ENCODE measurements at places on chromosomes 13 and 19.
A peak's percentile ranks its signal among the peaks of the same experiment; 100 is the strongest.

DNA sequence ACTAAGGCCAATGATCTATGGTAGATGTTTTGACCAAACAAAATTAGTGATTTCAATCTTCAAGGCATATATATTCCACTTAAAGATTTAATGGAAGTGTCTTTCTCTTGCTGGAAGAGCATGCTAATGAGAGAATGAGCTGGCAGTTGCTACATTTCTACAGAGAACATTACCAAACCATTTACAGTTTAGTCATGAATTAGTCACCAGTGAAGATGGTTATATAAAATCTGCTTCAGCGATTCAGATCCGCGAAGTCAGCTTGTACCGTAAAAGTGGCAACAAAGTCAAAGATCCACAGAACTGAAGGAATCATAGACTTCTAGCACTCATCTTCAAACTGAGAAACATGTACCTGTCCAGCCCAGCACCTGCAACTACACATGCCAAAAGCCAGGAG lies 156.3 kb downstream of the SLITRK5 start:
- no peak for DNase-seq

- DNase-seq = no peak
These were observed 67.5 kb downstream of the CHST8 start for GRCh38 chr19:33689138-33689746.

DNA sequence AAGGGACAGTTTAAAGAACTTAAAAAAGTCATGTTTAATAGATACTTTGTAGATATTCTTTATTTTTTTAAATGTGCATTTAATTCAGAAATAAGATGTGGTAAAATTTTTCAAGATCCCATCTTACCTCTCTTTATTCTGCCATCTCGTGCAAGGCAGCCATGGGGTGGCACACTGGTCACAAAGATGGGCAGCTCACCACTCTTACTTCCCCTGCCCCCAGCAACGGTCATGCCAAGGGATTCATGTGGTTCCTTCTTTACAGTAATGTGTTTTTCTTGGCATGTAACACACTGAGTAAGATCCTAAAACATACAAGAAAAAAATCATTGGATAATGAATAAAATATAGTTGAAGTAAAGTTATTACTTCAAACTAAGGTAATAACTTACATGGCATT lies 64.2 kb downstream of the LNX2 start:
- DNase-seq = no peak

- DNase-seq = no peak
These were observed at the start of gene IGSF23 for GRCh38 chr19:44613295-44614178. TSS of gene IGSF23 (plus strand) at chr19:44613563. CDS start at chr19:44613646, 83 bp downstream.

GRCh38 chr19:5006201-5006600 lies 37.3 kb downstream of the KDM4B start:
- DNase-seq = no peak

DNA sequence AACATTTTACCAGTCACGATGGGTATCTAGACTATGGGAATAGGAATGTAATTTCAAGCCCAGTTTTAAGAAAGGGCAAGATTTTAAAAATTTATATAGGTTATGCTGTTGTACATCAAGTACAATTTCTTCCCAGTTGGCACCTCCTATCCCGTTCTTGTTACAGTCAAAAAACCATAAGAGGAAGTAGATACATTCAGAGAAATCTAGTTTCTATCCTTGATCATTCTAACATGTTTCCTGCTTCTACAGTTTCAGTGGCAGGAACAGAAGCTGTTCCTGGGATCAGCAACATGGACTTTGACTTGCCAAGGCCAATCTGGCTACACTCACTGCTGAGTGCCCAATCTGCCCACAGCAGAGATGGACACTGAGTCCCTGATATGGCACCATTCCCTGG lies 14.7 kb upstream of the FPR3 start:
- DNase-seq = no peak

- DNase-seq = no peak
These were observed 2.2 kb upstream of the GARIN5B start for GRCh38 chr19:55365245-55365644.

- DNase-seq = no peak
These were observed 1171.8 kb downstream of the DIAPH3 start for GRCh38 chr13:58991826-58992477.

- DNase-seq = no peak
These were observed 166.5 kb downstream of the COG6 start for GRCh38 chr13:39821977-39822376.

- DNase-seq = no peak
These were observed 19.1 kb upstream of the FAM216B start for GRCh38 chr13:42762251-42762650.

GRCh38 chr13:98300956-98301641 lies 124.0 kb upstream of the RNF113B start:
- no peak for DNase-seq

GRCh38 chr13:23570099-23570920 lies at the start of gene TNFRSF19:
TSS of gene TNFRSF19 (plus strand) at chr13:23570412. CDS start at chr13:23590184, 19,772 bp downstream.
- no peak for DNase-seq

- DNase-seq = no peak
These were observed 12.3 kb downstream of the DPF1 start for GRCh38 chr19:38211766-38212165.

- no peak for DNase-seq
These were observed 11.8 kb downstream of the STX10 start for GRCh38 chr19:13138171-13138915.

DNA sequence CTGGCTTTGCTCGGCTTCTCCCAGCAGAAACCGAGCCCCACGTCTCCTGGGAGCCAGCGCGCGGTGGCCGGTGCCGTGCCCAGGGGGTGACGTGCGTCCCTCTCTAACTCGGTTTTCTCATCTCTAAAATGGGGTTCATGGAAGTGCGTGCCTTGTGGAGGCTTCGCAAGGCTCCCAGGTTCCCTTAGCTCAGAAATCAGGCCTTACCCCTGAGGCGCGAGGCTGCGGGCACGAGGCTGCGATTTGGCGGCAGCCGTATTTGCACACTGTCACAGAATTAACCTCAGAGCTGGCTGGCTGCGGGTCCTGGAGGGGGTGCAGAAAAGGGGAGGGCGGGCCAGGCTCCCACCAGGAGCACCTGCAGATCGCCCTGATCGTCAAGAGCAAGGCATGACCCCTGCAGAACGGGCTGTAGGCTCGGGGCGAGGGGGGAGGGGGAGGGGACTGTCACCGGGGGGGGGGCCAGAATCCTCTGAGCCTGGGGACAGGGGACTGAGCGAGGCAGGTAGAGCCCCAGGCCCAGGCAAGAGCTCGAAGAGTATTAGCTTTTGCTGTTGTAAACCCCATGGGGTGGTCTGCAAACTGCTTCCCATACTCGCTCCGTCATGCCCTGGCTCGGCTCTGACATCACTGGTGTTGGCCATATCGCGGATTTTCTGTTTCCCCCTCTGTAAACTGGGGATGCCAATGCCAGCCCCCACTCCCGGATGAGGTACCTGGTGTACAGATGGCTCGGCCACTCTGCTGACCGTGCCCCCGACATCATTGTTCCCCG lies 62.2 kb downstream of the CCNE1 start:
- DNase-seq = no peak

DNA sequence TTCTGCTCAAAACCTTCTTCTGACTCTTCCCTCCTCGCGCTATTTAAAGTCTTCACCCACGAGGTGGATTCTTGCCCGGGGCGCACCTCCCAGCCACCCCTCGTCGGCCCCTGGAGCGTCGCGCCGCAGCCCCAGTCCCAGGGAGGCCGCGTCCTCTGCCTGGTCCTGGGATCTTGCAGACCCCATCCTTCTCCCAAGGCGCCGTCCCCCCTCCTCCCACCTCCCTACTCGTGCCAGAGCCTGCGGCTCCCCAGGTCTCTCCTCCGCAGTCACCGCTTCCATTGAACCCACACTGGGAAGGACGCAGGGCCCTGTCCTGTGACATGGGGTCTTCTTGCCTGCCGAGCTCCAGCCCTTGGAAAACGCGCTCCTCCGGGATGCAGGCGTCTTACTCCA lies 486 bp downstream of the ZNF808 start:
- no peak for DNase-seq

DNA sequence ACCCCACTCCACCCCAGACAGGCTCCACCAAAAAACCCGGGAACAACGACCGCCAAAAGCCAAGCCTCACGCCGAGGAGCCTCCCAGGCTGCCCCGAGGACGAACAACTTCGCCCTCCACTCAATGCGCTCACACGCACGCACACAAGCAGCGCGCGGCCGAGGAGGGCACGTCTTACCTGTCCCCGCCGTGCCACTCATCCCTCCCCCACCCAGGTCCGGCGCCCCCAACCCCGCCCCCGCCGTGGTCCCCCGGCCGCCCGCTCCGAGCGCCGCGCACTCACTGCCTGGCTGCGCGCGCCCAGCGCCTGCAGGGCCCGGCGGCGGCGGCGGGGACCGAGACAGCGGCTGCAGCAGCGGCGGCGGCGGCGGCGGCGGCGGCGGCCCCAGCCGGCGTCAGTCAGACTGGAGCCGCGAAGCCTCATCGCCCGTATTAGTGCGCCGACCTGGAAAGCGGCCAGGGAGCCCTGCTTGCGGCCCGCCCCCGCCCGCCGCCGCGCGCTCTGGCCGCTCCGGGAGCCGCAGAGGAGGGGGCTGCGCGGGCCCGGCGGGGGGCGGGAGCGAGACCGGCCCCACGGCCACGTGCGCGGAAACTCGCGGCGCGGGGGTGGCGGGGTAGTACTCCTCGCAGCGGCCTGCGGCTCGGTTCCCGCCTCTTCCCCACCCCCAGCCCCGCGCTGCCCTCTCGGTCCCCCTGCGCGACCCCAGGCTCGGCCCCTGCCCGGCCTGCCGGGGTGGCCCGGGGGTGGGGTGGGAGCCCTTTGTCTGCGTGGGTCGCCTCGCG lies at the start of gene SMAD9:
Gene SMAD9 (minus strand): TSS at position 406 of the 783 bp plus-strand sequence. CDS start 40,549 bp downstream, outside the sequence.
- peak; percentile 23 for DNase-seq

GRCh38 chr13:51308781-51309180 lies 30.7 kb upstream of the SERPINE3 start:
- DNase-seq = no peak

DNA sequence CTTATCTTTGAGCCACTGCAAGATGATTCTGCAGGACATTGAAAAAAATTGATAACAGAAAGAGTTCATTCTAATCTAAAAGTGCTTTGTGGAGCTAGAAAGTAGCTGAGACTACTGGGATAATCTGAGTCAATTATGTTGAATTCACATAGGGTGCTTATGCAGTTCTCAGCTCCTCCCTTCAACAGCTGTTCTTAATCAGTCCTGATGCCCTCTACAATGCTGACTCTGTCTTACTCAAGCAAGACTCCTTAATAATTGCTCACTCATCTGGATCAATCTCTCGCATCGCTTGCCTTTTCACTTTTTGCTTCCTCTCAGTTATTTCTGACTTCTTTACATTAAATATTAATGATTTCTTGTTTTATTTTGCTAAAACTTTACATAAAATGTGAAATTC lies 182.1 kb downstream of the PCDH17 start:
- no peak for DNase-seq

DNA sequence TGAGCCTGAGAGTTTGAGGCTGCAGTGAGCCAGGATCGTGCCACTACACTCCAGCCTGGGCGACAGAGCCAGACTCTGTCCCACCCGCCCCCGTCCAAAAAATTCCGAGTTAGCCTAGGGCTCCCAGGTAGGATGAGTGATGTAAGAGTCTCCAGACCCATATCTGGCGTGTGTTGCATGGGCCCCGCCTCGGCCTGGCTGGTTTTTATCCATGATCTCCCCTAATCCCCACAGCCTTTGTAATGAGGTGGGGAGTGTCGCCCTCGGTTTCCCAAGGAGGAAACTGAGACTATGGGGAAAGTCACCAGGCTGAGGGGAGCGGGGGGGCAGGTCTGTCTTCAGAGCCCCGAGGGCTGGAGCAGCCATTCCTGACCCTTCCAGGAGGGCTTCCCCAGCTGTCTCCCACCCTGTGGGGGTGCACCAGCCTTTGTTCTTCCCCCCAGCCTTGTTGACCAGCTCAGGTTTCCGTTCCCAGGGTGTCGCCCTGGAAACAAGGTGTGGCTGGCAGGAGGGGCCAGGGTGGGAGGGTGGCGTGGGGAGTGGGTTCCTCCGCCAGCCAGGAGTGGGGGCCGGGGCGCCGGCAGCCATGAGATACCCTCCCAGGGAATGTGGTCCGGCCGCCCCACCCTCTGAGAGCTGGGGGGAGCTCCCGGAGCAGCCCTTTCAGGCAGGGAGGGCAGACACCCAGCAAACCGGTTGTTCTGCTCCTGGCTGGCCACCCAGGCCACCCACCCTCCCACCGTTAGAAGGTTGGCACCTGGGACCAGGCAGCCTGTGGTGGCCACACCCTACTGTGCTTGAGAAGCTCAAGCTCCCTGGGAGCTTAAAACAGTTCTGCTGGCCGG lies 11.5 kb downstream of the MYH14 start:
- no peak for DNase-seq

- DNase-seq = no peak
These were observed 525.1 kb downstream of the MYO16 start for GRCh38 chr13:109154546-109154945.

GRCh38 chr19:54606891-54607784 lies 13.7 kb downstream of the LILRA1 start:
- no peak for DNase-seq

DNA sequence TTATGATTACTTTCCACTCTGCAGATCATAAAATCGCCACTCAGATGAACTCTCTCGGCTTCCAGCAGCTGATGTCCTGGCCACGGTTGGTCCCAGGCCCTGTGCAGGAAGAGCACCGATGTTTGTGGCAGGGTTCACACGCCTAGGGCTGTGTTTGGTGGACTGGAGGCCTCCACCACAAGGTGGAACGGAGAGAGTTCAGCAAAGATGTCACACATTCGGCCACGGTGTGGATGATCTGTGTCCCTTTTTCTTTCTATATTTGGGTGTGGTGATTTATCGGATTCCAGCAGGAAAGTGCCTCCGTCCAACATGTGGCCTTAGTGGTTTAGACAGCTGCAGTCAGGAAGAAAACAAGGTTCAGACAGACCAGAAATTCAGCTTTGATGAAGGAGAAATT lies 521 bp upstream of the SHISA2 start:
- no peak for DNase-seq

DNA sequence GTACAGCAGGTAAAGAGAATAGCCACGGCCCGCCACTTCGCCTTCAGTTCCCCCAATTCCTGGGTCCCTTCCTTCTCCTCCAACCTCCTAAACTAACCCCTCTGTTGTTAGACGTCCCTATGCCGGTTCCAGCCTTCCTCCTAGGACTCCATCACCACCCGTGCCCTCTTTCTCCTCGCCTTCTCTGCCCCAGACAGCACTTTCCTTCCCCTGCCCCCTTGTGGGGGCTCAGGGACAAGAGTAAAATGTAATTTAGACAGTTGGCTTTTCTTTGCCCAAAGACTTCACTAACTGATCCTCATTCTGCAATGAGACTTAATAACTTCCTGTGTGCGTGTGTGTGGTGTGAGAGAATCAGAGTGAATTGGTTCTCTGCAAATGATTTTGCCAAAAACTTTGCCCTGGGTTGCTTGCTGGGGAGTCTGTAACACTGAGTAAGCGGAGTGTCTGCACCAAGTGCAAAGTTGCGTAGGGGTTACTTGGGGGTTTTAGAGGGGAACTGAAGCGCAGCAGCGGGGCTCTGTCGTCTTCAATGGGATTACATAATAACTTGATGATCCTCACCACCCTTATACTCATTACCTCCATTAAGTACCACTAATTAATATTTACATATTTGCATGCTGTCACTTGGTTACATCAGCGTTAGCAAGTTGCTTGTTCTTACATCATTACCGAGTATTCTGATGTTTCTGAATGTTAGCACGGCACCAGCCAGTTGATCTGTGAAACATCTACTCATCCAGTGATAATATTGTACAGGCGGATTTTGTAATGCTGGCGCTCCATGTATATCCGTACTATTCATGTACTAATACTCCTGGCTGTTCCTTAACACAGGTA lies 19.9 kb upstream of the SGCG start:
- DNase-seq = no peak

- DNase-seq = no peak
These were observed 1556.2 kb downstream of the SLITRK5 start for GRCh38 chr13:89227356-89227755.
